ENCODE measurements at places on chromosomes 2 and 18.

- no peak for DNase-seq
These were observed 1352.8 kb upstream of the SLC39A10 start for GRCh38 chr2:194304191-194304590.

GRCh38 chr18:62354151-62354550, 29.0 kb downstream of the TNFRSF11A start:
- DNase-seq = no peak

DNA sequence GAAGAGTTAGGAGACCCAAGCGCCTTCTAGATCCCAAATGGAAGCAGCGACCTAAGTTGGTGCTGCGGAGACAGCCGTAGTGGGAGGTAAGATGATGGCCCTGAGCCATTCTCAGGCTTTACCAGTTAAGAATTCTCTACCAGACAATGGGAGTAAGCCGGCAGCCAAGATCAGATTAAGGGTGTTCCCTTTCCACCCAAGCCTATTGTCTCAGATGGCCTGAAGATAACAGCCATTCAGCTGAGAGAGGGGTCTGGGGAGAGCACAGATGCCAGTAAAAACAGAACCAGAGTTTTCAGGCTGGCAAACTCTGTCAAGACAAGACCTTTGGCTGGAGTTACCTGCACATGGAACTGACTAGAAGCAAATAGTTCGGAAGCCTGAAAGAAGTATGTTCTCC, 191.7 kb upstream of the HAAO start:
- no peak for DNase-seq

DNA sequence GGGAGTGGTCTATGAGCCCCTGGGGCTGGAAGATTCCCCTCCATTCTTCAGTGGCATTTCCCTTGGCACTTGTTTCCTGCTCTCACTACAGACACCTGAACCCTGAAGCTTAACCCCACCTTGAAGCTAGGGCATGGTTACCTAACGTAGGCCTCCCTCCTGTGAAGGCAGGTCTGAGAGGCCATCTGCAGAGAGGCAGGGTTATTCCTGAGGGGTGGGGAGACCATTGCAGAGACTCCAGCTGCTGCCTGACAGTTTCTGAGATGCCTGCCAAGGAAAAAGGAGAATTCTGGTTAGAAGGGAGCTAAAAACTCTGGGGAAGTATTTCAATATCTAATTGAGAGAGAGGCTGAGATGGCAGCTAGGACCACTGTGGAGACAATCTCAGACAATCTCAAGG, 119.3 kb upstream of the NDUFV2 start:
- DNase-seq = no peak

- no peak for DNase-seq
These were observed 12.0 kb downstream of the PCARE start for GRCh38 chr2:29062371-29062770.

DNA sequence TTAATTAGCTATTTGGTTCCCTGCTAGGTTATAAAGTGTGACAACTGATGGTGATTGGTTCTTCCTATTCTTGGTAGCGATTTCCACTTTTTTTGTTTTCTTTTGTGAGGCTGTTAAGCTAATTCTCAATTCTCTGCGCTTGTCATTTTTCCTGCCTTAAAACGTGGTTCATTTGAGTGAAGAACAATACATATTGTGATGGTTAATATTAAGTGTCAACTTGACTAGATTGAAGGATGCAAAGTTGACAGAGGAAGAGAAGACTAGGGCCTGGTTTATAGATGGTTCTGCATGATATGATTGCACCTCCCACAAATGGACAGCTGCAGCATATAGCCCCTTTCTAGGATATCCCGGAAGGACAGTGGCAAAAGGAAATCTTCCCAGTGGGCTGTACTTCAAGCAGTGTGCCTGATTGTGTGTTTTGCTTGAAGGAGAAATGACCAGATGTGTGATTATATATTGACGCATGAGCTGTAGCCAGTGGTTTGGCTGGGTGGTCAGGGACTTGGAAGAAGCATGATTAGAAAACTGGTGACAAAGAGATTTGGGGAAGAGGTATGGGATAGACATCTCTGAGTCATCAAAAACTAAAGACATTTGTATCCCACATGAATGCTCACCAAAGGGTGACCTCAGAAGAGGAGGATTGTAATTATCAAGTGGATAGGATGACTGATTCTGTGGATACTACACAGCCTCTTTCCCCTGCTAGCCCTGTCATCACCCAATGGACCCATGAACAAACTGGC, 39.4 kb upstream of the ZNF804A start:
- peak; percentile 19 for DNase-seq

GRCh38 chr2:148042219-148042618, 21.3 kb downstream of the MBD5 start:
- DNase-seq = peak; percentile 66

GRCh38 chr2:86335865-86336674, 1.4 kb downstream of the REEP1 start:
- DNase-seq = no peak

- DNase-seq = no peak
These were observed 41.0 kb downstream of the PTGR3 start for GRCh38 chr18:75167759-75168618.
